CD4-positive, alpha-beta T cell treated with Interleukin-4 for 4 hours (primary cell): ENCODE measurements at places on chromosomes 2 and 18.
A peak's percentile ranks its signal among the peaks of the same experiment; 100 is the strongest.

DNA sequence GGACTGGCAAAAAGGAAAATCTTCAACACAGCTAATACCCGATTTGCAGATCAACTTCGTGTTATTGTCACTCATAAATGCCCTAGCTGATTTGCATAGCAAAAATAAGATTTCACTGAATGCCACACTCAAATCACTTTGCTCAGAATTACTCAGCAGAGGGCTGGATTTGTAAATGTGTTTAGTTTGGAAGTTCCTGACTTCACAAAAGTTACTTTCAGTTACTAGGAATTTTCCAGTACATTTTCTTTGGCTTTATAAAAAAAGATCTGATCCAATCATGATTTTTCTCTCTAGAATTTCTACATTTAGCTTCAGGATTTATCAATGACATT is 433.3 kb upstream of the ID2 start:
- no peak for DNase-seq

- DNase-seq = no peak
These were observed 27.0 kb downstream of the TRAPPC12 start for GRCh38 chr2:3406501-3406900.

- DNase-seq = no peak
These were observed 95.0 kb upstream of the ZNF521 start for GRCh38 chr18:25446972-25447371.

GRCh38 chr2:11938196-11938595 is 191.8 kb downstream of the LPIN1 start:
- DNase-seq = no peak

DNA sequence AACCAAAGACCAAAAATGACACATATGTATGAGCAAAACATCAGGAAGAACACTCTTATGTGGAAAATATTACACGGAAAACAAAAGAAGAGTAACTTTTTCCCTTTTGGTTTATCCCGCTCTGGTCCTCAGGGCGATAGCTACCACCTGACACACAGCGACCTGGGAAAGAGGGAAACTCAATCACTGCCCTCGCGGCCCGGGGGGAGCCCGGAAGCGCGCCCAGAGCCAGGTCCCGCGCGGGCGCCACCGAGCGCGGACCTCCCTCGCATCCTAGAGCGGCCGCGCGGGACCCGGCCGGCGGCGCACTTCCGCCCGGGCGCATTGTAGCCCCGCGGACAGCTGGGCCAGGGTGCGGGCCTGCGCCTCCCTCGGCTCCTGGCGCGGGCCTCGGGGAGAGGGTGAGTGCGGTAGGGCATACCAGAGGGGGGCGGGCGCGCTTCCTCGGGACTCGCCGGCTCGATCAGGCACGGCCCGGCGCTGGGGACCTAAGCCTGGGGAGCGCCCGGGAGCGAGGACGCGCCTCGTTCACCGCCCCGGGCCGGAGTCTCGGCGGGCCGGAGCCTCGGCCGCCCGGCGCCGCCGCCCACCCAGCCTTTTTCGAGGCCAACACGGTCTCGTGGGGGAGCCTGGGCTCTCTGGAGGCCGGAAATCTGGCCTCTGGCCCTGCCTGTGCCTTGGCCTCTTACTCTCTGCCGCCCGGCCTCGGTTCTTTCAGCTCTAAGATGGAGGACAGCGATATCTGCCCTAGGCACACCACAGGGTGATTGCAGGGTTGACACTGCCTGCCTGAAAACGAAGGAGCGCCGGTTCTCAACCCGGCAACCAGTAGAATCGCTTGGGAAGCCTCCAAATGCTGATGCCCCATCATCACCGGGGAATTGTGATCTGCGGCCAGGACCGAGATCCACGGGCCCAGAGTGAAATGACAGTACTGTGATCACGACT is at the start of gene ELAC1:
TSS of gene ELAC1 (plus strand) at position 327 of the 948 bp plus-strand sequence. CDS start 6,365 bp downstream, outside the sequence.
- peak; percentile 61 for DNase-seq

- no peak for DNase-seq
These were observed 35.0 kb downstream of the ADAM23 start for GRCh38 chr2:206478340-206478739.
